ENCODE measurements at places on chromosomes 1 and 21.

DNA sequence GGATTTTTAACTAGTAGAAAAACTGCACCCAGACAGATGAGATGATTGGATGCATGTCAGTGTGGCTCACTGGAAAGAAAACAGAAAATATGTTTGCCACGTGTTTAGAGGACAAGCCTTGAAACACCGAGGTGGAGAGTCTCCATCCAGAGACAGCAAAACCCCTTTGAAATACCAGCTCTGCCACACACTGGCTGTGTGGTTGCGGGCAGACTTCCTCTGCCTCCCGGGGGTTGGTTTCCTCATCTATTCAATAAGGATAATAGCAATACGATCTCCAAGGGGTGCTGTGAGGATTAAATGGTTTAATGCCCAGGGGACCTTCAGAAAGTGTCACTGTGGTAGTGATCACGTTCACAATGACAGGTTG lies 67.2 kb upstream of the PARP1 start:
- H3K4me3 ChIP-seq: no peak overlapping the region
- H3K36me3 ChIP-seq: no peaks in the 10 kb centered on the region
- no peak overlapping the region for H3K27ac ChIP-seq
- H3K4me1 ChIP-seq: no peaks in the 10 kb centered on the region
- H3K27me3 ChIP-seq: peaks cover 43% of the 10 kb centered on the region
- DNase-seq: no peak

DNA sequence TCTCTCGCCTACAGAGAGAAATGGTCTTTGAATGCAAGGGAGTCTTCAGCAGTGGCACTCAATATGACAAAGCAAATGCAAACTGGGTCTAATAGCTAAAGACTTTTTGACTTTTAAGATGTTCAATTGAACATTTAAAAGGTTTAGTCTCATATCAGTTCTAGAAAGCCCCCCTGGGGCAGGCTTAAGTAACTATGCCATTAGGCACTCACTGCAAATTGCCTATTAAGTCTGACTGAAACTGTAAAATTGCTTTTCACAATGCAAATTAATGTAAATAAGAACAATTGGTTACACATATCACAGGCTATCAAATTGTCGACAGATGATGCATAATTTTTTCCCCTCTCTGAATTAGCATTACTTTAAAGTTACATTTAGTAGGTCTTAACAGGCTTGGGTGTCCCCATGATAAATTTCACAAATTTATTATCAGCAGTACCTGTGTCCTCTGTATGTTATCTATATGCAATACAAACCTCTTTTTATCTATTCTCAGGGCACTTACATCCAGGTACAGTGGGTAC lies 329.1 kb downstream of the LRRIQ3 start:
- DNase-seq: no peak
- no peak overlapping the region for H3K4me3 ChIP-seq
- H3K36me3 ChIP-seq: no peaks in the 10 kb centered on the region
- H3K4me1 ChIP-seq: no peaks in the 10 kb centered on the region
- no peak overlapping the region for H3K27ac ChIP-seq
- no peaks in the 10 kb centered on the region for H3K27me3 ChIP-seq

- no peaks in the 10 kb centered on the region for H3K4me1 ChIP-seq
- DNase-seq: peak; percentile 58
Measured at GRCh38 chr1:87826681-87827251, 498.1 kb downstream of the LMO4 start.

GRCh38 chr1:25504706-25505595 lies 38.5 kb upstream of the LDLRAP1 start:
- H3K4me3 ChIP-seq: no peak overlapping the region
- H3K36me3 ChIP-seq: peaks cover 17% of the 10 kb centered on the region
- H3K27me3 ChIP-seq: no peaks in the 10 kb centered on the region
- no peaks in the 10 kb centered on the region for H3K4me1 ChIP-seq
- H3K27ac ChIP-seq: no peak overlapping the region

GRCh38 chr1:219928791-219929118 lies 398 bp upstream of the SLC30A10 start:
- peaks cover 26% of the 10 kb centered on the region for H3K4me1 ChIP-seq
- H3K27ac ChIP-seq: peak overlapping the region; percentile 15
- peaks cover 20% of the 10 kb centered on the region for H3K36me3 ChIP-seq
- H3K4me3 ChIP-seq: peak overlapping the region; percentile 66

DNA sequence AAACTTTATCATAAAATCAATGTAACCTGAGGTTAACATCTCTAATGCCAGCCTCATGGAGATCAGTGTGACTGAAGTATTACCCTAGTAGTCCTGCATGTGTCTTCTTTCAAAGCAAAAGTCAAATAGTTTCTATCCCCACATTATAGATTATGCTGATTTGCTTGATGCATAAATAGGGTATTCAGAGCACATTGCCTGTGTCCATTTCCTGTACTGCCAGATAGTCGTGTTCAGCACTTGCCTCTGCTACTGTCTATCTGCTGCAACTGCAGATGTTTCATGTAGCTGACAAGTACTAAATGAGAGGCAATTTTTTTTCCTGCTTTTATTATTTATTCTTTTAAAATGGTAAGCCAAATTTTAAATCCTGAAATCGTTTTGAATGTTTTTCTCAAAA lies 348.7 kb downstream of the CHRM3 start:
- no peaks in the 10 kb centered on the region for H3K4me1 ChIP-seq
- H3K4me3 ChIP-seq: no peak overlapping the region
- H3K36me3 ChIP-seq: no peaks in the 10 kb centered on the region
- no peaks in the 10 kb centered on the region for H3K27me3 ChIP-seq
- DNase-seq: no peak

GRCh38 chr1:149993764-149994163 lies 16.8 kb downstream of the OTUD7B start:
- peaks cover 30% of the 10 kb centered on the region for H3K36me3 ChIP-seq
- DNase-seq: no peak
- no peak overlapping the region for H3K4me3 ChIP-seq
- no peak overlapping the region for H3K27ac ChIP-seq
- H3K27me3 ChIP-seq: no peaks in the 10 kb centered on the region

DNA sequence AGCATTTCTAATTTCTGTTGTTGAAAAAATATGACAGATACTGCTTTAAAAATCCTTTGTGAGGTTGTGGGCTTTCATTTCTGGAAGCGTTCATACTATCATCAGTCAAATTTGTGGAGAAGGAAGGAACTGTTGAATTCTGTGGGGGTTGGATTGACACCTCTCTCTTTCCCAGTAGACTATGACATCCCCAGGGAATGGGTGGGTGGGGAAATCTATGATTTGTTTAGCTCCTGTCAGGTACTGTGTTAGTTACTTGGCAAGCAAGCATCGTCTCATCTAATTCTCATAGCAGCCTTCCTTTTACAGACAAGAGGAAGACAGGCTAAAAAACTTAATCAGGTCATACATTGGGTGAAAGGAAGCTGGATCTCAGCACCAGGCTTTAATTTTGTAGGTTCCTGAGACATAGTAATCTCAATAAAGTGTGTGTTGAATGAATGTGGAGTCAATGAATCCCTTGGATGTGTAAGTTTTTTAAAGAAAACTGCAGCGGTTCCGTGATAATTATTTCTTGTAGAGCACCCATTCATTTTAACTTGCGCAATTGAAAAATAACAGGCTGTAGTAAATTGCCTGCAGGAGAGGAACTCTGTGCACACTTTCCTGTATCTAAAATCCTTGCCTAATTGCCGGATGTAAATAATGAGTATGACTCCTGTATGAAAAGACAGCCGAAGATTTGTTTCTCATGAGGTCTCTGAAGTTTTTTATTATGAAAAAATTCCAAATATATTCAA lies 60.6 kb downstream of the MYOM3 start:
- DNase-seq: no peak
- peaks cover 63% of the 10 kb centered on the region for H3K27me3 ChIP-seq
- no peak overlapping the region for H3K4me3 ChIP-seq
- no peaks in the 10 kb centered on the region for H3K4me1 ChIP-seq
- no peaks in the 10 kb centered on the region for H3K36me3 ChIP-seq

- H3K4me1 ChIP-seq: peaks cover 13% of the 10 kb centered on the region
- H3K27me3 ChIP-seq: no peaks in the 10 kb centered on the region
- peaks cover 56% of the 10 kb centered on the region for H3K36me3 ChIP-seq
Measured at GRCh38 chr1:27912429-27912828, 22.4 kb upstream of the SMPDL3B start.

Data from K562 (cell line).